ENCODE measurements at places on chromosomes 2 and 18. TPM values are rescaled to one million over a fixed set of nuclear protein-coding genes. Genes with fewer than 3 reads are reported as not detected.

The COL5A2 gene
- 0.22 TPM for total RNA-seq

The MC2R gene
- total RNA-seq, result not detected

The ECEL1 gene
- not detected for total RNA-seq

The CD207 gene
- total RNA-seq, result not detected

The SPP2 gene
- not detected for total RNA-seq

The CYP1B1 gene
- total RNA-seq, result not detected

The FNDC4 gene
- total RNA-seq, result 0.39 TPM

The RBFA gene
- total RNA-seq, result 13.6 TPM

The SLC14A1 gene
- 35.1 TPM for total RNA-seq

The DLX1 gene
- total RNA-seq, result not detected

The KCNS3 gene
- not detected for total RNA-seq

The DBI gene
- 49.9 TPM for total RNA-seq

The DGUOK gene
- total RNA-seq, result 43.5 TPM

The TCF7L1 gene
- total RNA-seq, result not detected

The RTP5 gene
- 0.44 TPM for total RNA-seq

The ARMC9 gene
- 0.15 TPM for total RNA-seq

The CCDC85A gene
- total RNA-seq, result not detected

The TAF4B gene
- total RNA-seq, result 5.0 TPM

The ELOA2 gene
- not detected for total RNA-seq

The SLC19A3 gene
- total RNA-seq, result not detected

The SAG gene
- 1.7 TPM for total RNA-seq

The TEKT4 gene
- not detected for total RNA-seq

The RNF144A gene
- total RNA-seq, result 9.0 TPM

The MORN2 gene
- total RNA-seq, result 1.5 TPM

The MC5R gene
- total RNA-seq, result not detected

The PARD6G gene
- total RNA-seq, result 0.20 TPM

The ZNF804A gene
- total RNA-seq, result not detected

The MSTN gene
- total RNA-seq, result not detected

The MARCHF7 gene
- 88.2 TPM for total RNA-seq

The NYAP2 gene
- total RNA-seq, result 0.20 TPM

The ITGB6 gene
- not detected for total RNA-seq

The HOXD13 gene
- total RNA-seq, result not detected

The OTOS gene
- not detected for total RNA-seq

The SDC1 gene
- total RNA-seq, result not detected

The PDE6D gene
- 25.7 TPM for total RNA-seq

The PAX8 gene
- total RNA-seq, result 1.8 TPM

The CCDC148 gene
- total RNA-seq, result not detected

The CCNT2 gene
- 71.2 TPM for total RNA-seq

The SERPINB3 gene
- total RNA-seq, result not detected

The TSPYL6 gene
- total RNA-seq, result not detected

The MCFD2 gene
- 36.4 TPM for total RNA-seq

The RBM43 gene
- 12.3 TPM for total RNA-seq

The REG3A gene
- total RNA-seq, result not detected

The PROKR1 gene
- total RNA-seq, result not detected

The C18orf54 gene
- 2.7 TPM for total RNA-seq
